ENCODE measurements at places on chromosomes 2 and 18.

DNA sequence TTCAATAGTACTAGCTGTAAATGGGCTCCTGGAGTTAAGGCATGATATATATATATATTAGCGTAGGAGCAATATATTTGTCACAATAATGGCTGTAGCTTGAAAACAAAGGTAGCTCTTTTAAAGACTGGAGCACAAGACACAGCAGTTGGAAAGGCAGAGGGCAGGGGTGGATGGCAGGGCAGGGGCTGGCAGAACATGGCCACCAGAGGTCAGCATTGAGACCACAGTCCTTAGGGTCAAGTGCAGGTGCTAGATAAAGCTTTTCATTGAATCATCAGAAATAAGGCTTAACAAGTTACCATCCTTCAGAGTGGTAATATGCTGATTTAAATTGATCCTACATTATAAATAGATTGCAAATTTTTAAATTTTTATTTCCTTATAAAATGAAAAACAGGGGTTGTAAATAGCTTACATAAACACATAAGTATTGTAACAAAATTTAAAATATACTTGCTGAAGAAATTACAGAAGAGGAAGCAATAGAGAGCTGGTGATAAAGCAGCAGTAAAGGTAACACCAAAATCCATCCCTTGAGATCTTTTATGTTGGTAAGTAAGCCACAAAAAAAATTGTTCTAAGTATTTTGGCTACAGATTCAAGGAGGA, 161.2 kb upstream of the PIEZO2 start:
- DNase-seq: no peak

DNA sequence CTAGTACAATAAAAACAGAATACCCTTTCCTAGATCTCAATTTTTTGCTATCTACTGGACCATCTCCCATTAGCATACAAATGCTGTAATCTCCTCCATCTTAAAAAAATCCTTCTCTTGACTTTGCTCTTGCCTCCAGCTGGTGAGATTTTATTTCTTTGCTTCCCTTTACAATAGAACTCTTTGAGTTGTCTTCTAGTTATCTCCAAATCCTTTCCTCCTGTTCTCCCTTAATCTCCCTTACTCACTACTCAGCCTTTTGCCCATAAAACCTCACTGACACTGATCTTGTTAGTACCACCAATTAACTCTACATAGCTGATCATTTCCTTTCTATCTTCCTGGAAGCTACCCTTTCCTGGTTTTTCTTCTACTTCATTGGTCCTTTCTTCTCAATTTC, 63.5 kb upstream of the FRZB start:
- no peak for DNase-seq

DNA sequence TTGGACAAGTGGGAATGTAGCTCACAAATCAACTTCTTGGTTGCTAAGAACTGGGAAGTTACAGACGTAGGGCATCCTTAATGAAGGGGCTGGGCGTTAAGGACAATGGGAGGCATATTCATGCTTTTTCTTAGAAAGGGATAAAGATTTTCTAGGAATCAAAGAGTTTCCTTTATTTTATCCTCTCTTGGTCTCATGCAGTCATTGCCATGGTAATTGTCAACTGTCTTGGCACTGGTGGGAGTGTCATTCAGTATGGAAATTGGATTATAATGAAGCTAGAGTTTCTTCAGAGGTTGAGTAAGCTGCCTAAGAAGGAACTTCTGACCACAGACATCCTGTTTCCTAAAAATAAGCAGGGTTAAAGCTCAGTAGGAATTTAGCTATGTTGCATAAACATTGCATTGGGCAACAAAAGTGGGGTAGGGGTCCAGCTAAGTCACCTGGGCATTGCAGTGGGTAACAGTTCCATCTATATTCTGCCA, 114.0 kb downstream of the LYPD6B start:
- no peak for DNase-seq

DNA sequence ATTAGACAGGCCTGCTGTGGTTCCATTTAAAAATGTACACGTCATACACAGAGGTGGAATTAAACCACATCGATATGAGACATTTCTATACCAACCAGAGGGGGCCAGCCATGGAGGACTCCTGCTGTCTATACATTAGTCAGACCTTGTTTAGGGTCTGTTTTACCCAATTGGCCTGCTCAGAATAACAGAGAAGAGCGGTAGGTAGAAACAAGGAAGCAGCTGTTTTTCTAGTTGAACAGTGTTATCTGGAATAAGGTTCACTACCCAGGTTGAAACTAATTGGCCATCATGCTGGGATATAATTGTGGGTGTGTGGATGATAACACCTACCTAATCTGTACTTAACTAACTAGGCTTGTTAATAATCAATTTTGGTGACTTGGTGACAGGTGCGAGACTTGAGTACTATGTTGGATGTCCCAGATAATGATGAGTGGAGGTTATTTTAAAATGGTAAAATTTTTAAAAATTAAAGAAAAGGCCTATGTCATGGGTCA, 47.5 kb downstream of the RHBDD1 start:
- no peak for DNase-seq
